ENCODE measurements at places on chromosomes 4 and X. TPM values are rescaled to one million over a fixed set of nuclear protein-coding genes. Genes with fewer than 3 reads are reported as not detected.
A peak's percentile ranks its signal among the peaks of the same experiment; 100 is the strongest.

GRCh38 chr4:53365121-53365485 lies 758 bp downstream of the SCFD2 start:
- peak; percentile 23 for DNase-seq

DNA sequence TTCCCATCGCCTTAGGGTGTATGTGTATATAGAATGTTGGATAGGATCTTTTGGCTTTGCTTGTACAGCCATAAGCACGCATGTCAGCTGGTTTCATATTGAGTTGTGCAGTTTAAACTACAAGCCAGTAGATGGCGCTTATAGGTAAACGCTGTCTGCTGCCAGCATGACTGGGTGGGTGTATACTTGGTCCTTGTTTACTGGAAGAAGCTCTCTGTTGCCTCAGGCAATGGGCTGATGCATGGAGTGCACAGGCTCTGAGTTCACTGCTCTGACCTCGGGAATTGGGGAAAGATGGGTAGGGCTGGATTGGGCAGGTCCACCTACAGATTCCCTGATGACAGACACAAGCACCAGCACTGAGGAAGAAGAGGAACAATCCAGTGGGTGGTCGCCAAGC lies 831.5 kb downstream of the STIM2 start:
- peak; percentile 50 for DNase-seq

GRCh38 chrX:9890681-9891091 lies 76.5 kb upstream of the CLDN34 start:
- no peak for DNase-seq

- no peak for DNase-seq
These were observed 10.3 kb upstream of the CLNK start for GRCh38 chr4:10694828-10695209.

GRCh38 chr4:74410272-74410671 lies 34.7 kb upstream of the AREG start:
- DNase-seq = peak; percentile 30

- DNase-seq = peak; percentile 38
These were observed 165.9 kb downstream of the PJA1 start for GRCh38 chrX:68999356-68999755.

- DNase-seq = peak; percentile 35
These were observed 223.1 kb upstream of the DMD start for GRCh38 chrX:33434256-33435092.

Gene SLC6A14
- total RNA-seq = not detected

Gene MAGEB1
- not detected for total RNA-seq

All from fibroblast of the aortic adventitia (primary cell).